ENCODE measurements at places on chromosomes 2 and 18.

DNA sequence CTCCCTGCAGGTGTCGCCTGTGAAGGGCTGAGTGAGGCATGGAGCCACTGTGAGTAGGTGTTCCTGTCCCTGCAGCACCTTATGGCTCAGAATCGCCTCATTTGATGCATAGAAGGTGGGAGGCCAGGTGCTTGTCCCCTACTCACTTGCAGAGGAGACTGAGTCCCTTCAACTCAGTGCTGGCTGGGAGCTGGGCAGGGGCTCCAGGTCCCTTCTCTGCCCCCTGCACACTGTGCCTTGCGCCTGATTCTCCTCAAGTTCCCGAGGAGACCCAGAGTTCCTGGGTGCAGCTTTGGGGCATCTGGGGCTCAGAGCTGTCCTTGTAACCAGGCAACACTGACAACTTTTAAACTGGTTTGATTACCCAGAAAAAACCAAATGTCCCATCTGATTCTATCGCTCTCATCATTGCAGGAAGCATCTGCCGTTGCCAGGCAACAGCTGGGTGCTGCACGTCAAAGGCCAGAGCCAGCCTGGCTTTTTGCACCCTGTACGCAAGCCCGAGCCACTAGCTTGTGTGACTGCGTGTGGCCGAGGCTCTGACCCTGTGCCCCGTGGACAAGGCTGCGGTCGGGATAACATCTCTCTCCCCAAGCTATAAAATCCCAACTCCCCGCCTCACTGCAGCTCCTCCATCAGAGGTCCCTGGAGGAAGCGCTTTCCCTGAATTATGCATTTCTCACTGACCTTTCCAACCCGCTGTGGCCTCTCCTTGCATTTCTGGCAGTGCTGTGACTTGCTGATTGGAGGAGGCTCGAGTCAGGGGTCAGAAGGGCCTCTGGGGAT lies 130.8 kb upstream of the HDAC4 start:
- DNase-seq, result no peak

DNA sequence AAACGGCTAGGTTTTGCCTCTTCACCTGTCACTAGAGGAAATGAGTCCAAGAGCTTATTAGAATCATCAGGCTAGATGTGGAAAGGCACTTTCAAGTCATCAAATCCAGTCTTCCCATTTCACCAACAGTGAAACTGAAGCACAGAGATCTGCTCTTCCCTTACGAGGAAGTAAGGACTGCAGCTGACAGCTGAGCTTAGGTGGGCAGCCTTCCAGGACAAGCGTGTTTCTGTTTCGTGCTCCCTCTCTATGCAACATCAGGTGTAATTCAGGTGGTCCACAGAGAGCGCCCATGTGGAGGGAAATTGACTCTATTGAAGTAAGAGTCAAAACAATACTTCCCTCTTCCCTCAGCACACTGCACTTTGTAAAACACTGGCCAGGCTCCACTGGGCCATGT lies 5.5 kb downstream of the CYRIA start:
- DNase-seq, result no peak

- no peak for DNase-seq
Observed at GRCh38 chr2:98751748-98752147, 20.8 kb upstream of the MGAT4A start.

DNA sequence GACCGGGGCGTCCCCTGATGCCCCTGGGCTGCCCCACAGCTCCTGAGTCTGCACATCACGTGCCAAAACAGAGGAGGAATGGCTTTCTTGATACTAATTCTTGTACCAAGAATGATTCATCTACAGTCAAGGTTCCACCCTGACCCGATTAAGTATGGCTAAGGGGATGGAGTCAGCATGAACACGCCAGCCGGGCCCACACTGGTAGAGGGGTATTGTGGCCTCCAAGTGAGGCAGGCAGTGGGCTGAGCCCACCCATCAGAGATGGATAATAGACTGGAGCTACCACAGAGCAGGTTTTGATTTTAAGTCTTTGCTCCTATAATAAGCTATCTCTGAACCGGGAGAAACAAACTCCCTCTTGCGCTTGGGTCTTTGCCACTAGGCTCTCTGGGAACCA lies 17.9 kb upstream of the GNAL start:
- DNase-seq, result no peak

- DNase-seq, result no peak
Observed at GRCh38 chr2:217396586-217396985, 536.7 kb upstream of the TNP1 start.

GRCh38 chr18:61939046-61939674 lies 46.4 kb upstream of the RNF152 start:
- no peak for DNase-seq

DNA sequence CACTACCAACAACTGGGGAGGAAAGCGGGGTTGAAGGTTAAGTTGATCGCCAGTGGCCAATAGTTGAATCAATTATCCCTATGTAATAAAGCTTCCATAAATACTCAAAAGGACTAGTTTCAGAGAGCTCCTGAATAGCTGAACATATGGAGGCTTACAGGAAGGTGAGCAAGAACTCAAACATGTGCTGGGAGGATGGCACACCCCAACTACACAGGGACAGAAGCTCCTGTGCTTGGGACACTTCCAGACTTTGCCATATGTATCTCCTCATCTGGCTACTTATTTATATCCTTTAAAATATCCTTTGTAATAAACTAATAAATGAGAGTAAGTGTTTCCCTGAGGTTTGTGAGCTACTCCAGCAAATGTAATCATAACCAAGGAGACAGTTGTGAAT lies 115.7 kb downstream of the HNMT start:
- DNase-seq, result no peak

GRCh38 chr2:11156396-11157075 lies 1.3 kb downstream of the SLC66A3 start:
- DNase-seq, result no peak

- no peak for DNase-seq
Observed at GRCh38 chr2:135948642-135949355, 36.6 kb downstream of the DARS1 start.

DNA sequence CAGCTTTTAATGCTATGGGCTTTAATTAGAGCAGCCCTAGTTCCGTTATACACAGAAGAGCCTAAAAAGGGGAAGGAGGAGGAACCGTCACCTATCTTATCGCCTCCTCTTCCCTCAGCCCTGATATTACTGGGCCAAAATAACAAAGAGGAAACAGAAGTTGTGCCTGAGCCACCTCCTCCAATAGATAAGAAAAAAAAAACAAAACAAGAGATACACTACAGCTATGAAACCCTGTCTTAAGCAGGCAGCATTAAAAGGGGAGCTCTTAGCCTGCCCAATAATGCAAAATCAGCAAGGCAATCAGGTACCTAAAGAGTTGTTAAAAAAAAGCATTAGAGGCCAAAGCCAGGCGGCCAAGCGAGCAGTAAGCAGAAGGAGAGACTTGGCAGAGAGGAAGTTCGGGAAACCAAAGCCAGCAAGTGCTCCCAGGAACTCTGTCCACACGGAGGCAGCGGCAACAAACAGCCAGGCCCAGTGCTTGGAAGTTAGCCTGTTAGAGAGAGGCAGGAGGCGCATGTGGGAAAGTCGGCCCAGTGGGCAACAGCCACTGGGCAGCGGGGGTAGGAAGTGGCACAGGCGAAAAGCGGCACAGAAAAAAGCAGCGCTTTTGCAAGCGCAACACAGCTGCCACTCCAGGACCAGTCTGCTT lies 41.8 kb upstream of the PDK1 start:
- DNase-seq, result no peak

DNA sequence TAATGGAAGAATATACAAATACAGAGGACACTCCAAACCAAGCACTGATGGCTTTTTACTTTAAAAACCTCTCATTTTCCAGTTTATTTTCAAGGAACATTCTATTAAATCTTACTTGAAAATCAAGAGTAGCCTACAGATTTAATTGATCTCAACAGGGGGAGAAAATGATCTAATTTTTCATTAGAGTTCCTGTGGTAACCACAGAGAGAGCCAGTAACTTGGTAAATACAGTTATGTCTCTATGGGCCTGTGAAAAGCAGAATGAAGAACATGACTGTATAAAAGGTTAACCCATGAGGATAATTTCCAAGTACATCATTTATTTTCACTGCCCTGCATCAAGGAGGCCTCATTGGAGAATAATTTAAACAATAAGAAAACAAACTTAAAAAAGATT lies 39.8 kb upstream of the ITPRID2 start:
- DNase-seq, result no peak

- no peak for DNase-seq
Observed at GRCh38 chr18:12076424-12077140, 17.1 kb upstream of the ANKRD62 start.

DNA sequence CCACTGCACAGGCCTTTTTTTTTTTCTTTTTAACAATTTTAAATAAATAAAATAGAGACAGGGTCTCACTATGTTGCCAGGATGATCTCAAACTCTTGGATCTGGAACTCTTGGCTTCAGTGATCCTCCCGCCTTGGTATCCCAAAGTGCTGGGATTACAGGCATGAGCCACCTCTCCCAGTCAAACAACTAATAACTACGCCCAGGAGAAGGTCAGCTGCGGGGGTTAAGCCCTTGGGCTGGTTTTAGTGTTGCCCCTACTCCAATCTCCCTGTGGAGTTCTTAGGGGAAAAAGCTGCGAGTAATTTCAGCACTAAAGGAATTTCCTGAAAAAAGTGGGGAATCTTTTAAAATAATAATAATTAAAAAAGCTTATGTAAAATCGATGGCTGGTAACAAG lies 96.4 kb upstream of the XPO1 start:
- DNase-seq, result no peak

- no peak for DNase-seq
Observed at GRCh38 chr2:6139916-6140315, 447.7 kb downstream of the SOX11 start.

GRCh38 chr18:23718243-23718720 lies 29.0 kb downstream of the LAMA3 start:
- no peak for DNase-seq

- no peak for DNase-seq
Observed at GRCh38 chr2:223923976-223924375, 21.2 kb downstream of the WDFY1 start.

DNA sequence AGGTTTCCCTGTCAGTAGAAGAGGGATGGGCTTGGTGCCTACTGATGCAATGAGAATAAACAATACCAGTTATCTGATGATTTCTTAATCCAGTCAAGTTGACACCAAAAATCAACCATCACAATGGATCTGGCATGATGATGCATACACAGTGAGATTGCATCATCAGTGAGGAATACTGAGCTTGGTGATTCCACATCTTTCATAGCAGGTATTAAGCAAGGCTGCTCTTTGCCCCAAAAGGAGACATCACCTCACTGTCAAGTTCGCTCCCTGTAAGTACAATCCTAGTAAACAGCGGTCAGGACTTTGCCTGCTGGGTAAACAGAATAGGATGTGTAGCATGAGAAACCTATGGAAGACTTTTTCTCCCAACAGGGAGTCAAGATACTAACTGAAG lies 282.7 kb upstream of the CDH2 start:
- no peak for DNase-seq

GRCh38 chr2:181850936-181851560 lies 40.5 kb upstream of the ITPRID2 start:
- no peak for DNase-seq

GRCh38 chr2:157329524-157329923 lies 3.9 kb upstream of the ERMN start:
- DNase-seq, result no peak

DNA sequence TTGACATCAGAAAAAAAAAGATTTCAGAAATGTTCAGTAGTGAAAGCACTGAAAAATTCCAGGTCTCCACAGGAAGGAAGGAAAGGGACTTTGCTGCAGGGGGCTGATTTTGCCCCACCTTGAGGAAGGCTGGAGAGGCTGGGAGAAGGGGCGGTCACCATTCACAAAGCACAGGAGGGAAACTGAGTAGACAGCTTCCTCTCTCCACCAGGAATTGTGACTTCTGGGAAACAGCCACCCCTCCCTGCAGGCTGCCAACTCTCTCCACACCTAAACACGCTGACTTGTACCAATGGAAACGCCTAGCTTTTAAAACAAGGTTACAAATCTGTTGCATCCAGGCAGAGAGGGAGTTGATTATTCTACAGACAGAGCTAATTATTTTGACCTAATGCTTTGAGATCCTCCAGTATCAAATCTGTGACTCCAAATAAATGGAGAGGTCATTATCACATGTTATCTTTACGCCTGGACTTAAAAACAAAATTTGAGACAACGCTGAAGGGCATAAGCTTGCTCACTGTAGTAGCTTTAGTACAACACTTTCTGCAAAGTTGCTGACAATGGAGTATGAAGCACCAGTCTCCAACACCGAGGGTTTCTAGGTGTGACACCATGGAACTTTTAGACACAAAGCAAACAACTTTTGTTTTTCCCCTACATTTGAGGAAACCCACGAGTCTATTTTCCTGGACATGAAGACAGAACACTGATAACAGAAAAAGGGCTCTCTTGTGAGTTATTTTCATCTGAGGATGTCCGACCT lies 42.7 kb downstream of the EPHA4 start:
- DNase-seq, result no peak

GRCh38 chr18:58800582-58800981 lies 64.1 kb upstream of the ZNF532 start:
- DNase-seq, result no peak

- peak; percentile 90 for DNase-seq
Observed at GRCh38 chr18:63725682-63726480, 23.1 kb downstream of the SERPINB11 start.

GRCh38 chr18:43115076-43115921 lies at the start of gene RIT2:
RIT2 (minus strand) TSS chr18:43115685.
- no peak for DNase-seq

- DNase-seq, result no peak
Observed at GRCh38 chr2:98605076-98605475, 3.2 kb downstream of the COA5 start.

- no peak for DNase-seq
Observed at GRCh38 chr2:69774984-69775982, 33.3 kb downstream of the ANXA4 start.

- no peak for DNase-seq
Observed at GRCh38 chr2:127425540-127426490, 7.6 kb downstream of the PROC start.

DNA sequence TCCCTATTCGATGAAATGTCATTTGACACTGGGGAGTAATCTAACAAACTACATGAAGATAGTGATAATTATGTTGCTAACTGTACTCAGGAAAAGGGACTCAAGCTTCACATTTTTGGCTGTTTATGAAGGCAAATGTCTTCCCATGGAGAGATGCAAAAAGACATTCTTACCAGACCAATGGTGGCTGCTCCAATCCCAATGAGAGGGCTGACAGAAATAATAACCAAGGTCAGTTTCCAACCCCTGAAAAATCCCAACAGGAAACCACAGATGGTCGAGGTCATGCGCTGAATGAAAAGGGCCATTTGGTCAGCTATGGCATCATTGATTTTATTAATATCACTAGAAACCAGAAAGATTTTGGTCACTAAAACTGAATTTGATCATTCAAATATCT lies 37.6 kb downstream of the ABCB11 start:
- no peak for DNase-seq

GRCh38 chr2:96423828-96424227 lies 81.3 kb downstream of the NEURL3 start:
- no peak for DNase-seq

DNA sequence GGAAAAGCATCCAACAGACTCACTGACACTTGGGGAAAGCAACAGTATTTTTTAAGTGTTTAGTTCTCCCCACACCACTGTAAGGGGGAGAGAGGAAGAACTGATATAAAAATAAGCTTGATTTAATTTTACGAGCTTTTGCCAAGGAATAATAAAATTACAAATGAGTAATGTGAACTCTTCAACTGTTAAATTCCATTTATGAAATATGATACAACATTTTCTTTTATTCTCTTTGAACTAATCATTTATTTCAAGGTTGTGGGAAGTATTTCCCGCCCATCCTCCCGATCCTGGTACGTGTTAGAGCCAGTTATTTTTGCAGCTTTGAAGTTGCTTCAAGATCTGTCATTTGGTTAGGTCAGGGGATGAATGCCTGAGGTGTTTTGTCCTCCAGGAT lies 35.2 kb downstream of the WDPCP start:
- DNase-seq, result no peak
